ENCODE measurements at places on chromosomes 3 and 15. TPM values are rescaled to one million over a fixed set of nuclear protein-coding genes. Genes with fewer than 3 reads are reported as not detected.

DNA sequence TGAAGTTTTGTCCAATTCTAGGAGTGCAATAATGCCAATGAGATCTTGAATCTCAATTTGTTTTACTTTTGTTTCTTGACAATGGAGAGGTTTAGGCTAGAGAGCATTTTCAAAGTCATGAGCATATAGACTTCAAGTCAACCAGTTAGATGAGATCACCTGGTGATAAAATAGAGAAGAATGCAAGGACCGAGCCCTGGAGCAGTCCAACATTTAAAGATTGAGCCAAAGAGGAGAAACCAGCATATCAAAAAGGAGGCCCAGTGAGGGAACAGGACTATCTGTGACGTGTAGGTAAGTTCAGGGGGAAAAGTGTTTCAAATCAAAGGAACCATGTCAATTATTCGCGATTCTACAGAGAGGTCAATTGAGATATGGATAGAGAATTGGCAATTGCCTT, 1.7 kb upstream of the PIAS1 start:
- no peak for DNase-seq

- DNase-seq, result no peak
These were observed 8.2 kb upstream of the POLG start for GRCh38 chr15:89342840-89343239.

DNA sequence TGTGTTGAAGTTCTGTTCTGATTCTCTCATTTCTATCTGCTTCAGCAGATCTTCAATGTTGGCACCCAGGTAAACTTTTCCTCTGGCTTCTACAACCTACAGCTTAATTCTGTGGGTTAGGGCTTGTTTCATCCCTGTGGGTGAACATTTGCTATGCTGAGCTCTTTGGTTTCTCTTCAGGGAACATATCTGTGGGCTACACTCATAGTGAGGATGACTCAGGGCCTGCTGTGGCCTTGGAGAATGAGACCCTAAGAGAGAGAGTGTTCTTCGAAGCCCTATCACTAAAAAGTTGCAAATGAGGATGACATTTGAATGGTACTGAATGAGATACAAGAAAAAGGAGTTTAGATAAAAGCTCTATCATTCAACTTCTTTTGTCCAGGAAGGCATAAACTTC, 346.2 kb upstream of the CBLB start:
- no peak for DNase-seq

Gene LYZL4
- 0.57 TPM for total RNA-seq

Gene HIGD2B
- total RNA-seq, result not detected

Gene GOLGA8S
- 1.8 TPM for total RNA-seq

Gene SLC22A14
- total RNA-seq, result 3.4 TPM
